ENCODE measurements at places on chromosomes 16 and 17.

DNA sequence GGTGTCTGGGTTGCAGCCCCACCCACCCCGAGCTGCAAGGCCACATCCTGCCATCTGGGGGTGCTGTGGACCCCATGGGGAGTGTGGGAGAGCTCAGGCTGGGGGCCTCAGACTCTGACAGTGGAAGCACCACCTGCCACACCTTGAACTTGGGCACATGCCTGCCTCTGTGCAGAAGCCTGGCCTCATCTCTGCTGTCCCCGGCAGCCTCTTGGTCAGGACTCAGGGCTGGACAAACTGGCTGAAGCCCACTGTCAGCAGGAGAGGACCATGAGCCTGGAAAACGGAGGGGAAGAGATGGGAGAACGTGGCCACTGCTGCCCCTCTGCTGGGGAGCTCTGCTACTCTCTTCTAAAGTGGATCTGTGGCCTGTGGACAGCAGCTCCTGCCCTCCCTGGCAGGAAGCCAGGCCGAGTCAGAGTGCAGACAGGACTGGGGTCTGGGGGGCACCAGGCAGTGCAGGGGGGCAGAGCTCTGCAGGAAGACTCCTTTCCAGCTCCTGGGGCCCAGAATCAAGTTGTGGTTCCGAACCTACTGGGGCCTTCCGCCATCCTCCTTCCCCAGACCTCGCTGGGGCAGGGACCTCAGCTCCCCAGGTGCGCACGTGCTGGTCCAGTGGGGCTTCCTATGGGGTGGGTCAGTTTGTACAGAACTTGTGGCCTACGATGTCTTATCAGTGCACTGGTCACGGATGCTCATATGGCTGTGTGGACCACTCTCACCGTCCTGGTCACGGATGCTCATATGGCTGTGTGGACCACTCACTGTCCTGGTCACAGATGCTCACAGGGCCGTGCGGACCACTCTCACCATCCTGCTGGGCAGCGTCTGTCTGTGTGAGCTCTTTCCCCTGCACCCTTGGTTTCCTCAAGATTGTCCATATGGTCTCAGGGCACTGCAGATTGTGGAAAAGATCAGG lies 207.7 kb downstream of the LAT start:
- DNase-seq = no peak

DNA sequence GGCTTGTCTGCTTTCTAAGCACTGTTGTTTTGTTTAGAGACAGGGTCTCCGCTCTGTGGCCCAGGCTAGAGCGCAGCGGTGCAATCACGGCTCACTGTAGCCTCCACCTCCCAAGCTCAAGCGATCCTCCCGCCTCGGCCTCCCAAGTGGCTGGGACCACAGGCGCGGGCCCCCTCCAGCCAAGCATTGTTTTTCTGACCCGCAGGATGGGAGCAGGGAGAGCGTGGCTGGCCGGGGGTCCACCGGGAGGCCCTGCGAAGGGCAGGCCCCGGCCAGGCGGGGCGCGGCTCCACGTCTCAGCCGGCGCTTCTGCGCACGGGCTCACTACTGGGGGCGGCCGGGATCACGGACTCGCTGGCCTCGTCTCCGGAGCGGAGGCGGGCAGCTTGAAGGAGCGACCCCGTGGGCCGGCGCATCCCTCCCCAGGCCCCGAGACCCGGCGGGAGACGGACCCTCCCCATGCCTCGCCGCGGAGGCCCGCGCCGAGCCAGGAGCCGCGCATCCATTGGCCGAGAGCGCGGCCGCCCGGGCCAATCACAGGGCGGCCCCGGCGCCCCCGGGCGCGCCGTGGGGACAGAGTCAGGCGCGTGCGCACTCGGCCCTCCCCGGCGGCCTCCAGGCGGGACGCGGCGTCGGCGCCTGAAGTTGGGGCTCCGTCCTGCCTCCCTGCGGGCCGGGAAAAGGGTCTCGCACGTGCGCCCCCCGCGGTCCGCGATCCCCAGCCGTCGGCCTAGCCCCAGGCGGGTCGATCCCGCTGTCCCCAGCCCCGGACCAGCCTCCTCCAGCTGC lies 24.9 kb downstream of the ACTG1 start:
- DNase-seq = peak; percentile 58

- no peak for DNase-seq
These were observed 119.8 kb upstream of the CDC42EP4 start for GRCh38 chr17:73431401-73432205.

- DNase-seq = no peak
These were observed 12.4 kb upstream of the TCAP start for GRCh38 chr17:39652587-39653315.

- DNase-seq = no peak
These were observed 3.2 kb downstream of the BCO1 start for GRCh38 chr16:81241706-81242105.

GRCh38 chr17:34257299-34257985 lies 2.4 kb downstream of the CCL2 start:
- DNase-seq = no peak

- DNase-seq = no peak
These were observed 217.6 kb upstream of the KCNJ16 start for GRCh38 chr17:69857412-69857835.

DNA sequence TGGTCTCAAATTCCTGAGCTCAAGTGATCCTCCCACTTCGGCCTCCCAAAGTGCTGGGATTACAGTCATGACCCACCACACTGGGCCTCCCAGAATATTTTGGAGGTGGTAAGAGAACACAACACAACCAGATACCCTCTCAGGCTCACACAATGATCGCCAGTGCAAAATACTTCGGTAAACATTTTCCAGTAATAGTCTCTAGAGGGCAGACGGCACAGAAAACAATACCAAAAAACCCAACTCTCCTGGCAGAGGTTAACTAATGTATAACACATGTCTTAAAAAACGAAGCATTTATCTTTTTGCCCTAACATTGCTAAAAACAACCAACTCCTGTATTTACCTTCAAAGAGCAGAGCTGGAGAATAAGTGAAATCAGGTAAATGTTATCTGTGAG lies 10.5 kb downstream of the NUFIP2 start:
- no peak for DNase-seq

DNA sequence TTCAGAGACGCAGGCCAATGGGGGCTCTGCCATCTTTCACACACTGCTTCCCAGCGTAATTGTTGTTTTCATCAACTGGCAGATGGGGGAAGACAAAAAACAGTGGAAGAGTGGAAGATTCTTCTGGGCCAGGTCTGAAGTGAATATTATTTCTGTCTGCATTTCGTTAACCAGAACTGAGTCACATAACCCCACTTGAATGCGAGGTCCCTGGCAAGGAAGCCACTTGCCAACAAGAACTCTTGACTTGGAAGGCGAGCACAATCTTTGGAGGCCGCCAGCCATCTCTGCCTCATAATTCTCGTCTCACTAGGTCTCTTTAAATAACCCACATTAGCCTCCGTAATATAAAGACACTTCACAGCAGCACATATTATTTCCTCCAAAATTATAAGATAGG lies 75.4 kb downstream of the CYB561 start:
- DNase-seq = no peak

DNA sequence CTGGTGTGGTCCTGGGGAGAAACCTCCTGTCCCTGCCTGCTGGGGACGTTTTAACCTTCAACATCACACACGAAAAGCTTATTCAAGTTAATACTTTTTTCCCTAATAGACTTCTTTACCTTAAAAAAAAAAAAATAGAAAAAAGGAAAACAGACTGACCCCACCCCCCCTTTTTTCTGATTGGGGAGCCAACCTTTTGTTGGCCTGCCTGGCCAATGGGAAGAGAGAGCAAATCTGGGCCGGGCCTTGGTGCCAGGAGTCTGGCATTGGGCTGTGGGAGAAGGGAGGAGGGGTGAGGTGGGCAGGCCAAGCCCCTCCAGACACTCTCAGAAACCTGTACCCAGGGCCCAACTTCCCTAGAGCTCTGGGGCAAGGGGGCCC lies 3.0 kb downstream of the CBX8 start:
- no peak for DNase-seq

DNA sequence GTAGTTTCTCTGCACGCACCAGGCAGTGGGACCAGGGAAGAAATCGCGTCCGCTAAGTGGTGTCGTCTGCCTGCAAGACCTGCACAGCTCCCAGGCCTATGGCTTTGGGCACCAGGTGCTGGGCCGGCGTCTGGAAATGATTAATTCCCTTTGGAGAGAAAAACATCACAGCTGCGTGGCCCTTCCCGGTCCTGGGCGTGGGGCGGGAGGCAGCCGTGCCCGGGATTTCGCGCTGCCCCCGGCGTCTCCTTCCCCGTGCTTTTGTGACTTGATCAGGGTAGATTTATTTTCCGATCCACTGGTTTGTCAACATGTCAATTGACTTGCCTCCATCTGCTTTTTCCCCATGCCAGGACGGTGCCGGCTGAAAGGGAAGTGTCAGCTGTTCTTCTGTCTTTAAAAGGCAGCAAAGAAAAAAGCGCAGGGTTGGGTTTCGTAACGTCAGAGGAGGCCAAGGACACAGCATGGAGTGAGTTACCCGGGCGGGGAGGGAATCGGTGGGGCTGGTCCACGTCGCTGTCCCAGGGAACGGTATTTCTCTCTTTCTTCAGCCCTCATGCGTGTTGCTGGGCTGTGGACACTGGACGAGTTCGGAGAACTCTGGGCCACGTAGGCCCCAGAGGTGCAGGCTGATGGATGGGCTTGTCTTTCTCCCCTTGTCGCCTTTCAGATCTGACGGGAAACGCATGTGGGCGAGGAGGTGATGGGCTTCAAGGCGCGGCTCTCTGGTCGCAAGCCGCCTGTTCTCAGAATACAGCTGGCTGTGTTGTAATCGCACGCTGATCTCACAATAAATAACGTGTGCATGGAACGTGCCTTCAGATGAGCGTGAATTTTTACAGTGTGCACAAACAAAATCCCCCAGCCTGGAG lies 188.1 kb upstream of the ZNF469 start:
- no peak for DNase-seq

DNA sequence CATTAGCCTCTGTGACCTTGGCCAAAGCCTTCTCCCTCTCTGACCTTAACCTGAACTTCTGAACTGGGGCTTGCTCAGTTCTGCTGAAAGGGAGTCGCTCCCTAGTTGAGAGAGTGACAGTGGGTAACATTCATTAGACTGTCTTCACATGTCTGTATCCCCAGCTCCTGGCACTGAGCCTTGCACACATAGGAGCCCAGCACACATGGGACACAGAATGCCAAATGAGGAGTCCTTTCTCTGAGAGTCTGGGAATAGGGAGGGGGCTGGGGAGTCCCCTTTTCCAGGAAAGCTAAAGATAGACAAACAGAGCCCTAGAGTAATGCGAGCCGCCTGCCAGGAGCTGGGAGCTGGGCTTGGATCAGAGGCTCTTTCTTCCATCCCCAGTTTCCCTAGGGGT lies 2.5 kb downstream of the TAC4 start:
- DNase-seq = no peak

GRCh38 chr16:64132190-64132589 lies 989.7 kb downstream of the CDH11 start:
- no peak for DNase-seq

- DNase-seq = no peak
These were observed 116.7 kb upstream of the CIBAR2 start for GRCh38 chr16:85228970-85229430.

- no peak for DNase-seq
These were observed 7.2 kb upstream of the KIFC3 start for GRCh38 chr16:57809276-57810196.

DNA sequence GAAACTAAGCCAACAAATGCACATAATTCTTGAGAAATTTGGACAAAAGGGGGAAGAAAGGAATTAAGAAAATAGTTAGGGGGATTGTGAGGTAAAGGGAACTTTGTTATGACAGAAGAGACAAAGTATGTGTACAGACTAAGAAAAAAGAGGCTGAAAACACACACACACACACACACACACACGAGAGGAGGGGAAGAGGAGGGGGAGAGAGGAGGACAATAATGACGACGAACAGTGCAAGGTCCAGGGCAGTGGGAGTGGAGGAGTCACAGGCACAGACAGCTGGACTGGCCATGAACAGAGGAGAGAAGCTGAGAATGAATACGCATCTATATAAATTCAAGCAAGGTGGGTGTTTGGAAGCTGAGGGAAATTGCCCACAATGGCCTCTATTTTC lies 44.6 kb downstream of the MARVELD3 start:
- no peak for DNase-seq

GRCh38 chr17:21508211-21508610 lies 132.1 kb downstream of the KCNJ12 start:
- no peak for DNase-seq

GRCh38 chr17:43733956-43734355 lies 24.6 kb downstream of the SOST start:
- no peak for DNase-seq

- no peak for DNase-seq
These were observed 46.6 kb upstream of the GSG1L start for GRCh38 chr16:28110074-28110473.

DNA sequence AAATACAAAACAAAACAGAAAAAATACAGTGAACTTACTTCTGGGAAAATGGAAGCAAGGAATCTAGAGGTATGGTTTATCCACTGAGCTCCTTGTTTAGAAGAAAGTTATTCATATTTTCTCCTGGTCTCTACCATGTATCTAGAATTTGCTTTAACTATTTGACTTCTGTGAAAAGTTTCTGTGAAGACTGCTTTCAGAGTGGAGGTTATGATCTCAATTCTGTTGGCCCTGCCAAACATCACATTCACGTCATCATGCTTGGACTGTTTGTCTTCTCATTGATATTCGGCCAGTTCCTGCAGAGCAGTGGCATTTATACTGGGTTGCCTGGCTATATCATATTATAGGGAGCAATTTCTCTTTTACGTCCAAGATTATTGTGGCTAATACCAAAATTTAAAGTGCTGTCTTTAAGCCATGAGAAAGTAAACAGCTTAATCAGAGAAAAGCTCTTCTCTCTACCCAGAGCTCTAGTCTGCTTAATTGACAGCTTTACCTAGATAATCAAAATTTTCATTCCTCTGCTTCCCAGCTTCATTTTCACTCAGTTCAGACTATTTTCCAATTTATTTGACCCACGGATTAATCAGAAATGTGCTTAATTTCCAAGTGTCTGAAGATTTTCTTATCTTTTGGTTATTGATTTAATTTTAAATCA lies at the start of gene ABCA8:
Gene ABCA8, minus strand, starts transcription at position 212 of the 661 bp plus-strand sequence. CDS start 13,358 bp downstream, outside the sequence.
- no peak for DNase-seq

DNA sequence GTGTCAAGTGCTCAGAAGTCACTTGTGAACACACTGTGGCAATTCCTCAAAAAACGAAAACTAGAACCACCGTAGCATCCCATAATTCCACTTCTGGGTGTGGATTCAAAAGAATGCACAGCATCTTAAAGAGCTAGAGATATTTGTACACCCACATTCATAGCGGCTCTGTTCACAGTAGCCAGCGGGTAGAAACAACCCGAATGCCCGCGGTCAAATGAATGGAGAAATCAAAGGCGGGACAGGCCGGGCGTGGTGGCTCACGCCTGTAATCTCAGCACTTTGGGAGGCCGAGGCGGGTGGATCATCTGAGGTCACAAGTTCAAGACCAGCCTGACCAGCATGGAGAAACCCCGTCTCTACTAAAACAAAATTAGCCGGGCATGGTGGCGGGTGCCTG lies 337.5 kb downstream of the SEC14L1 start:
- no peak for DNase-seq

GRCh38 chr16:19657831-19658230 lies 60.2 kb downstream of the KNOP1 start:
- DNase-seq = no peak

DNA sequence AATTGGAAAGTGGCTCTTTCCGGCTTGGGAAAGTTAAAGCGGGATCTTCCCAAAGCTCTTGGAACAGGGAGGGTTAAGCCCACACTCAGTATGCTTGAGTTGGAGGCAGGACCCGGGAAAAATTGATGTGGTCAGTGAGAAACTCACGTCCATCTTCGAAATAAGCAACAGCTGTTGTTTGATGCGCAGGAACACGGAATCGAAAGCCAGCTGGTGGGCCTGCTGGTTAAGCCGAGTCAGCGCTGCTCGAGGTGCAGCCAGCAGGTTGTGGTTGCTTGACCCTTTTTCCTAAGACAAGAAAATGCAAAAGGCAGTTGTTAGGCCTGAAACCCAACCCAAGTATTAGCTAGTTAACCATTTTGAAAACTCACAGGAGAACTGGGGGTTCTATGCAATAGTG lies 49.4 kb downstream of the COG7 start:
- no peak for DNase-seq
